ENCODE measurements at places on chromosomes 4 and X. TPM values are rescaled to one million over a fixed set of nuclear protein-coding genes. Genes with fewer than 3 reads are reported as not detected.

CDKL2 gene
- 0.64 TPM for polyA plus RNA-seq

ARL9 gene
- polyA plus RNA-seq, result 0.26 TPM

BEX1 gene
- 2.5 TPM for polyA plus RNA-seq

MAGEC2 gene
- polyA plus RNA-seq, result not detected

DNA sequence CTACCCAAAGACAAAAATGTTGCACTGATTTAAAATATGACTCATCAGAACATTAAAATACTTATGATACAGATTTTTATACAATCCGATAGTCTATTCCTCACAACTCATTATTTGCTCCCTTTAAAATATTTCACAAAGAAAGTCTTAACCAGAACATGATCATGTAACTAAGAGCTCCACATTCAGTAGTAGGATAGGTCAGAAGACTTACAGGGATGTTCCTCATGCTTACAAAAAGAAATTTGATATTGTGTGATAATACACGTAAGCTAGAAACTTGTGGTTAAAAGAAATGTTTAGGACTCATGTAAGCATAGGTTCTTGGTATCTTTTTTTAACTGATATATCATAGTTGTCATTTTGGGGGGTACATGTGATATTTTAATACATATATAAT lies 235.9 kb downstream of the PALLD start:
- no peak for DNase-seq
- no peaks in the 10 kb centered on the region for H3K36me3 ChIP-seq
- H3K4me3 ChIP-seq, result no peak overlapping the region
- H3K4me1 ChIP-seq, result no peaks in the 10 kb centered on the region
- H3K27ac ChIP-seq, result no peak overlapping the region
- no peaks in the 10 kb centered on the region for H3K27me3 ChIP-seq

DNA sequence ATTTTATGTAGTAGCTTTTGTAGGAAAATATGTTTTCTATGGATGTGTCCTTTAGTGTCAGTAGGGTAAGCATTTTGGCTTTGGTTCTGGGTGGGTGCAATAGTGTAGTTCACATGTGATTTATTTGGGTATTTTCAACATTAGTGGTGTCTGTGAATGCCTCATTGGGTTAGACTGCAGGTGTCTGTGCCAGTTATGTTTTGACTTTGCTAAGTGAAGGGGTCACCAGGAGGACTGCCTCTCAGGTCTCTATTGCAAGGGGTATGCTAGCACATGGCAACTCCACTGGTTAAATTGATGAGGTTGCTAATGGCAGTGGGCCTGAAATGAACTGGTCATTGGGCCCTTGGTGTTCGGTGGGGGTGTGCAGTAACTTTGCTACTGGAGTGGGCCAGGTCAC lies 467.1 kb downstream of the NAF1 start:
- no peaks in the 10 kb centered on the region for H3K27me3 ChIP-seq
- DNase-seq, result no peak
- H3K4me3 ChIP-seq, result no peak overlapping the region
- H3K36me3 ChIP-seq, result no peaks in the 10 kb centered on the region
- H3K4me1 ChIP-seq, result no peaks in the 10 kb centered on the region
- H3K27ac ChIP-seq, result no peak overlapping the region

LETM1 gene
- polyA plus RNA-seq, result 23.4 TPM

GRCh38 chr4:8118035-8118434 lies 40.6 kb downstream of the ABLIM2 start:
- H3K27me3 ChIP-seq, result peaks cover 21% of the 10 kb centered on the region
- DNase-seq, result no peak
- H3K4me3 ChIP-seq, result no peak overlapping the region
- H3K27ac ChIP-seq, result no peak overlapping the region
- H3K4me1 ChIP-seq, result peaks cover 5% of the 10 kb centered on the region
- H3K36me3 ChIP-seq, result no peaks in the 10 kb centered on the region

DNA sequence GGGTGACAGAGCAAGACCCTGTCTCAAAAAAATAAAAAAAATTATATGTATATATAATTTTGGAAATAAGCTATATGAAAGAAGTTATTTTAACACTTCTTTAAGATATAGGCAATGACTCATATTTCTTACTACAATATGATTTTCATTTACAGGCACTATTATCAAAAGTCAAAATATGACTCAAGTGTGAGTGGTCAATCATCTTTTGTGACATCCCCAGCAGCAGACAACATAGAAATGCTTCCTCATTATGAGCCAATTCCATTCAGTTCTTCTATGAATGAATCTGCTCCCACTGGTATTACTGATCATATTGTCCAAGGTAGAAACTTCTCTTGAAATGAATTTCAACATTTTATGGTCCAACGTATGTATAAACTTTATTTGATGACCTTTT lies 20.8 kb downstream of the OCIAD1 start:
- H3K27me3 ChIP-seq, result no peaks in the 10 kb centered on the region
- no peak overlapping the region for H3K4me3 ChIP-seq
- H3K4me1 ChIP-seq, result peaks cover 4% of the 10 kb centered on the region

DNA sequence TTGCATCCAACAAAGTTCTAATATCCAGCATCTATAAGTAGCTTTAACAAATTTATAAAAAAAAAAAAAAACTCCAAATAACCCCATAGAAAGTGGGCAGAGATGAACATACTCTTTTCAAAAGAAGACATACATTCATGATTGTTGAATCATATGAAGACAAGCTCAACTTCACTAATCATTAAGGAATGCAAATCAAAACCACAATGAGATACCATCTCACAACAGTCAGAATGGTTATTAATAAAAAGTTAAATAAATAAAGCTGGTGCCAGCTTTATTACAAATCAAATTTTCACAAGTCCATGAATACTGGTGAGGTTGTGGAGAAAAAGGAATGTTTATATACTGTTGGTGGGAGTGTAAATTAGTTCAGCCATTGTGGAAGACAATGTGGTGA lies 592.0 kb downstream of the IQCM start:
- peaks cover 2% of the 10 kb centered on the region for H3K4me1 ChIP-seq
- H3K4me3 ChIP-seq, result no peak overlapping the region

ZFYVE28 gene
- polyA plus RNA-seq, result 0.33 TPM

TCP11X2 gene
- not detected for polyA plus RNA-seq

Measured in keratinocyte (primary cell).